Astrocyte of the cerebellum (primary cell): ENCODE measurements at places on chromosomes 2 and 18.

- DNase-seq: peak; percentile 69
These were observed 9.0 kb downstream of the CYBRD1 start for GRCh38 chr2:171531291-171531690.

DNA sequence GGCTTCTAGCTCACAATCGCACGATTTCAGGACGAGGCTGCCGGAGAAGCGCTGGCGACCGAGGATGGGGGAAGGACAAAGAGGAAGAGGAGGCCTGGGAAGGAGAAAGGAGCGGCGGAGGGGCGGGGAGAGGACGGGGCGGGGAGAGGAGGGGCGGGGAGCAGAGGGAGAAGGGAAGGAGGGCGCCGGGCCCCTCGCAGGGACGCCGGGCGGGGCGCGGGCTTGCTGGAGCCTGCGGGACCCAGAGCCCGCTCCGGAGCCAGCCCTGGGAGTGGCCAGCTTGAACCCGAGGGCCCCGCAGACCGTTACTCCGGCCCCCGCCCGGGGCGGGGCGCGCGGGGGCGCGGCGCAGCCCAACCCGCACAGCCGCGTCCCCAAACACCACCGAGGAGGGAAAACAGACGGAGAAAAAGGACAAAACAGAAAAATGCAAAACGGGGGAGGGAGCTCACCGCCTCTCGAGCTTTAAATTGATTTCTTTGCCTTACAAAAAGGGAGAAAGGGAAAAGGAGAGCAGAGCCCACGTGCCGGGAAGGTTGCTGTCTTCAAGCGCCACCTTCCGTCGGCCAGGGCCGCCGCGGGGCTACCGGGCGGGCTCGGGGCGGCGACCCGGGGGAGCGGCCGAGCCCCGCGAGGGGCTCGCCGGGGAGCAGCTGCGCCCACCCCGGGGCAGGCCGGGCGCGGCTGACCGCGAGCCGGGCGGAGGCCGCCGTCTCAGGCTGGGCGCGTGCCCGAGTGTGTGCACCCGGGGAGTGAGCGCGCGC lies 781 bp upstream of the SOX11 start:
- peak; percentile 71 for DNase-seq

GRCh38 chr2:65576861-65577601 lies 144.6 kb upstream of the SPRED2 start:
- DNase-seq: peak; percentile 89

GRCh38 chr2:39479696-39480095 lies 42.6 kb upstream of the MAP4K3 start:
- no peak for DNase-seq

- DNase-seq: no peak
These were observed 556.3 kb upstream of the CHAC2 start for GRCh38 chr2:53211201-53211774.

DNA sequence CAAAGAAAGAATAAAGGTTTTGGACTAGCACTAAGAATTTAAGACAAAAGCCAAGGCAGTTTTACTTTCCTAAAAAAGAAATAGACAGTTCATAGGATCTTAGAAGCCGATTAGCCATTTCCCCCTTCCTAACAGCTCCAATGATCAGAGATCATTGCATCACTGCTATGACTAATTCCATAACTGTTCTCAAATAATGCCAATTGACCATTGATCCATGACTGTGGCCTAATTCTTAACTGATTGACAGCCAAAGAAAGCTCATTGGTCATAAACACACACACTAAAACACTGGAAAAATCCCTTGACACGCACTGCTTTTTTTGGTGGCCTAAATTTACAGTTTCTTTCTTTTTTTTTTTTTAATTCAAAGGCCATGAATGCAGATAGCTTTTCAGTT lies 345.0 kb upstream of the ACVR2A start:
- DNase-seq: no peak

DNA sequence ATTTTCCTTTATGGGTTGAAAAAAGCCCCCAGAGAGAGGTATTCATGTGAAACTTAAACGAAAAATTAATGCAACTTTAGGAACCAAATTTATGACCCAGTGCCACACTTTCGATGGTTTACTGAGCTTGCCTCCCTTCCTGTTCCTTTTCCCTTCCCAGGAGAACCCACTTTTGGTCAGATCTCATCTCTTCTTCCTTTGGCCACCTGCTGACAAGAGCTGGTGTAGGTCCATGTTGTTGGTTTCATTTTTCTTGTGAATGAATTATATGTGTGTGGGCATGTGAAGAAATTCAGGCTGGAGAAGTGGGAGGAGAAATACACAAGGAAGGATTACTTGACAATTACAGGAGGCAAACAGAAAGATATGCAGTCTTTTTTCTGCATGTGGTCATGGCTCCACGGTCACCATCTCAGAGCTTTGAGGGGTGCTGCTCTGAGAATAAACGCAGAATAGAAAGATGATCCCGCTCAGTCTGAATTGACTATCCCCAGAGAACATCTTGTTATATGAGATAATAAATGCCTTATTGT lies 111.3 kb upstream of the TCF4 start:
- DNase-seq: no peak

- DNase-seq: no peak
These were observed 249.3 kb upstream of the SYT4 start for GRCh38 chr18:43526426-43527145.

- no peak for DNase-seq
These were observed 136.1 kb upstream of the FANCL start for GRCh38 chr2:58377181-58377580.

DNA sequence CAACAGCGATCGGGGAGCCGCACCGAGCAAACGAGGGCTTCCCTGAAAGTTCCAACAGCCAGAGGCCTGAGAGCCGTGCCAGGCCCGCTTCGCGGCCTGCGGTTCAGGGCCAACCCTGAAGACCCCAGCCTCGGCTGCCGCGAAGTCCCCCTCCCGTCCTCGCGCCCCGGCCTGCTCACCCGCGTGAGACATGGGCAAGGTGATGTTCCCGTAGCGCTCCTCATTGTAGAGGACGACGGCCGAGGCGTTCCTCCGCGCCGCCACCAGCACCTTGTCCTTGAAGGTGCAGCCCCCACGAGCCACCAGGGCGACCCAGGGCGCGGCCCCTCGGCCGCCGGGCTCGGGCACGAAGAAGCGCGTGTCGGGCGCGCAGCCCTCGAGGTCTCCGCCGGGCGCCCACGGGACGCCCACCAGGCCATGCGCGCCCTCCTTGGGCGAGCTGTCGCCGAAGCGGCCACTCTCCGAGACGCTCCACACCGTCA lies 510 bp downstream of the RNF149 start:
- DNase-seq: no peak

- no peak for DNase-seq
These were observed 16.6 kb downstream of the MALT1 start for GRCh38 chr18:58687871-58688308.

DNA sequence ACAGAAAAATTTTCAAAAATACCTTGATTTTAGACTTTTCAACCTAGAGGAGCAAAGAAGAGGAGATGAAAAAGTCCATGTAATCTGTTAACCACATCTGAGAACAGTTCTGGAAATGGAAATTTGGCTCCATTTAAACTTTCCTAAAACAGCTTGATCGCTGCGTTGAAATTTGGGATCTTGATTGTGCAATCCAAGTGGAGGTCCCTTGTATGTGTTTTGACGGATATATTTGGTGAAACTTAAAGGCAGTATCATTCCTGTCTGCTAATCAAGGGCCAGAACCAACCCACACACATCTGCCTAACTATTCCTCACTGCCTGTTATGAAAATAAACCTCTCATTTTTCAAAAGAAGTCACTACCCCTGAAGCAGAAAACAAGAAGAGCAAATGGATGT lies 46.6 kb downstream of the SPATS2L start:
- no peak for DNase-seq

- DNase-seq: no peak
These were observed 63.2 kb upstream of the KLHL29 start for GRCh38 chr2:23321751-23322150.

DNA sequence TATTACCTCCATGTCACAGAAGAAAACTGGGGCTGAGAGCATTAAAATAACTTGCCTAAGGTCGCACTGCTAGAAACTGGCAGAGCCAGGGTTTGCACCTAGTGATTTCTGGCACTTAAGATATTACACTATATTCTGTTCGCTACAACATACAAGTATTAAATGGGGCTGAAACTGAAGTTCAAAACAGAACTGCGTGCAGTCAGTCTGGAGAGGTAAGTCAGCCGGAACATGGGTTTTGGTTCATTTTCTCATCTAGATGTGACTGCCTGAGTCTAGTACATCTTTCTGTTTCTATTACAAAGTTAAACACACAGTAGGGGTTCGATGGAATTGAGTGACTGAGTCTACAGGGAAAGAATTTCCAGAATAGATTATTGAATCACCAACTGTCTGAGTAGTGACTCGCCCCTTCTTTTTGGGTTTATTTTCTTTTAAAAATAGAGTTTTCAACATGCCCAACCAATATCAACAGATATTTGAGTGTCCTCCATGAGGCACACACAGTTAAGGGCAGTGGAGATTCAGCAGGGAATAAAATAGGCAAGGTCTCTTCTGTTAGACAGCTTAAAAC lies 150.8 kb downstream of the RNF152 start:
- DNase-seq: no peak

- no peak for DNase-seq
These were observed 11.7 kb upstream of the SEMA4C start for GRCh38 chr2:96881349-96882195.

DNA sequence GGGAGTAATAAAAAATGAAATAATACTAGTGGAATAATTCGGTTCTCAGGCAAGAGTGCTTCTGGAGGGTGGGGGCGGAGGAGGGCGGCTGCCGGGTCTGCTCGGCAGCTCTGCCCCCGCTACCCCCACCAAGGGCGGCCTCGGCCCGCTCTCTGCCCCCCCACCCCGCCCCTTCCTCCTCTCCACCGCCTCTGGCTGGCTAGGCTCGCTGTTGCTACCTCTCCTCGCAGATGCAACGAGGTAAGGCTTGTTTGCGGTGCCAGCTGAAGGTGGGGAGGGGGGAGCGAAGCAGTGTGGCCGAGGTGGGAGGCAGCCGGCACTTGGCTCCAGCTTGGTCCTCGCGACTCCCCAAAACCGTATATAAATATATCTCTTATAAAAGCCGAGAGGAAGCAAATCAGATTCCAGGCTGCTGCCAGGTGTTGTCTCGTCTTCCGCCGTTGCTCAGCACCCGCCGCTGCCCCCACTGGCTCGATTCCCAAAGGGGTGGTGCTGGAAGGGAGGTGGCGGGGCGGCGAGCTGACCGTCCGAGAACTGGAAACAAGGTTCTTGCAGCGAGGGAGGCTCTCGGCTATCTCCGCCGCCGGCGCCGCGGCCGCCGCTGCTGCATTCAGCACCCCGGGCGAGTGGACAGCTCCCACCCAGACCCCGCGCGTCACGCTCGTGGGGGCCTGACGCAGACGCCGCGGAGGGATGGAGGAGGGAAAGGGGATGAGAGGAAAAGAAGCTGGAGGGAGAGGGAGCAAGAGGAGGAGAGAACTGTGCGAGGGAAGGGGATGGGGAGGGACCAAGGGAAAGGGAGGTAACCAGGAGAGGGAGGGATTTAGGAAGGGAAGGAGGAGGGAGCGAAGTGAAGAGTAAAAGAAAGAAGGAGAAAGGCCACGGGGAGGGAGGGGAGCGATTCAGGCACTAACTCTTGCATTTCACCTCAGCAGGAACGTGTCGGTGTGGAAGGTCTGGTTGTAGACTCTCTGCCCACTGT lies at the start of gene MARCHF4:
TSS of gene MARCHF4 (minus strand) at position 763 of the 982 bp plus-strand sequence. CDS start 2,223 bp downstream, outside the sequence.
- DNase-seq: peak; percentile 60

- DNase-seq: no peak
These were observed 133.6 kb downstream of the DDX1 start for GRCh38 chr2:15725101-15725781.
